ENCODE measurements at places on chromosomes 12 and 14.

- no peak for DNase-seq
Measured at GRCh38 chr14:63581491-63581890, 38.3 kb upstream of the PPP2R5E start.

DNA sequence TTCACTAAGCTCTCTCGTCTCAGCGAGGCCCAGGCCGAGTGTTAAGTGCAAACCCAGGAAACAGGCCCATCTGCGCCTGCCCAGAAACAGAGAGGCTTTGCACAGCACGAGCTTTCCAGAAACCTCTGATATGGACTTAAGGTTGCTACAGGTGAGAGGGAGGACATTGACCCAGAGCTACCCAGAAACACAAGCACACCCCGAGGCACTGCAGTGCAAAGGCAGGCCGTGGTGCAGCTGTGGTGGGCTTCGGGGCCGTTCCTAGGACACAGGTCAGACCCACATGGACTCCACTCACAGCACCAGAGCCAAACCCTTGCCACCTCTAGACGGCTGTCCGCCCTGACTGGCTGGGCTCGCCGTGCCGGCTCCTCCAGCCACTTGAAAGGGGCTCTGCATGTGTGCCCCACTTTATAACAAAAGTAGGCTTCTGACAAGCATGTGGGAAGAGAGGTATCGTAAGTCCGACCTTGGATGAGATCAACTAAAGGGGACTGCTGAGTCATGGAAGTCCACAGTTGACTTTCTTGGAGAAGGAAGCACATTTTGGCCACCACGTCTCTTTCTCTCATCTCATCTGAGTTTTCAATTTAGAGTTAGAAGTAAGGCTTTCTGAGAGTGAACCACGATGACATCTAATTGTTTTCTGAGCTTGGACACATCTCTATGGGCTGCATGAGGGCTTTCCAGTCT, 38.2 kb downstream of the CACNA2D4 start:
- no peak for DNase-seq

DNA sequence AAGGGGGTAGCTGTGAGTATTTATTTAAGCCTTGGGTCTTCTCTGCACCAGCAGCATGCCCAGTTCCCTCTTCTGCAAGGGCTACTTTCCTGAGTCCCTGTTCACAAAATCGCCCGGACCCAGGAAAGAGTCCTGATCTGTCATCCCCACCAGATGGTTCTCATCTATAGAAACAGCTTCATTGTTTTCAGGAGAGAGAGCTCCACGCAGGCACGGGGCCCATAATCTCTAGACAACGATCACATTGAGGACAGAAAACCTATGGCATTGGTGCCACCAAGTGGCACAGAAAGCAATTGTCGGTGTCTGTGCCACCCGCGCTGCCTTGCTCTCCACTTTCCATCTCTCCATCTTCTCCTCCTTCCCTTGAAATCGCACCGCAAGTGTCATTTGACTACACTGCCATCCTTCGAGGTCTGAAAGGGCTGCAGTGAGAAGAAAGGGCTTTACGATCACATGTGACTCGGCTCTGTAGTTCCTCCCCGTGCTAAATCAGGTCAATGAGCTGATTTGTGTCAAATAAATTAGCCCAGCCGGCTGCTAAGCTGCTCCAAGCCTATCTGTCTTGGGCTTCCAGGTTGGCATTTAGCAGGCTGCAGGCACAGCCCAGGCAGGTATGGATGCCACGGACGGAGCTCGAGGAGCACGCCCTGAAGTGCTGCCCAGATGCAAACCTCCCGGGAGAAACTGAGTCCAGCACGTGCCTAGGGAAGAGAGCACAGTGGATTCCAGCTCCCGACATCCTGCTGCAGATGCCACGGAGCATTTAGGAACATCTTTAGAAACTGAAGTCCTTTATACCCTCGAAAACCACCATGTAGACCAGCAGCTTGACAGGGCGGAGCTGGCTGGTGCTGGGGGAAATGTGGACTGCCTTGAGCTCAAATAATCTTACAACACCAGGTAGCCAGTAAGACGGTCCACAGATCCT, 28.8 kb downstream of the SPRING1 start:
- peak; percentile 45 for DNase-seq

DNA sequence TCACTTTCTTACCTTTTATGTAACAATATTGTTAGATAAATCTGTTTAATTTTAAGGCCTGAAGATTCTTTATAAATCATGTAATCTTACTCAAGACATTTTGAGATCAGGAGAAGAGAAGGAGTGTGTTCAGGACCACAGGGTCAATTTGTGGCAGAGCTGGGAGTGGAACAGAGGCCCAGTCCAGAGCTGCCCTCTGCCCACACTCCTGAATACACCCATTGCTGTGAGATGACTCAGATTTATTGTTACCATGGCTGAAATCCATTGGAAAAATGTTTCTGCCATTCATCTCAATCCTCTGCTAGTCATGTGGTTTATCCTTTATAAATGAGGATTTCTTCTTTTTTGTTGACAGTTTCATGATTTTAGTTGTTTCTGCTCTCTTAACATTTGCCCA, 100.5 kb upstream of the STXBP6 start:
- DNase-seq = no peak

DNA sequence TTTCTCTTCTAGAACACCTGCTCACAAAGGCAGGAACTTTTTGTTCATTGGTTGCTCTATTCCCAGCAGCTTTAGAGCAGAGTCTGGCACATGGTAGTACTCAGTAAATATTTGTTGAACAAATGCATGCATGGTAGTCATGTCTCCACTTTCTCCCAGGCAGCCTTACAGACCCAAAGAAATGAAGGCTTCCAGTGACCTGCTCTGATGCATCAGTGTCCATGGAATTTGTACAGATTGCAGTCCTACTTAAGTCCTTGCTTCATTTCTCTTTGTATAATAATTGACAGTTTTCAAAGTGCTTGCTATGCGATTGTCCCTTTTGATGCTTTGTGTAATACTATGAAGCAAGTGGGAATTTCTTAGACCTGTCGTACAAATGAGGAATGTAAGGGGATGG, 119.6 kb downstream of the DERA start:
- DNase-seq = no peak

- DNase-seq = no peak
Measured at GRCh38 chr14:26328791-26329190, 269.0 kb downstream of the NOVA1 start.

DNA sequence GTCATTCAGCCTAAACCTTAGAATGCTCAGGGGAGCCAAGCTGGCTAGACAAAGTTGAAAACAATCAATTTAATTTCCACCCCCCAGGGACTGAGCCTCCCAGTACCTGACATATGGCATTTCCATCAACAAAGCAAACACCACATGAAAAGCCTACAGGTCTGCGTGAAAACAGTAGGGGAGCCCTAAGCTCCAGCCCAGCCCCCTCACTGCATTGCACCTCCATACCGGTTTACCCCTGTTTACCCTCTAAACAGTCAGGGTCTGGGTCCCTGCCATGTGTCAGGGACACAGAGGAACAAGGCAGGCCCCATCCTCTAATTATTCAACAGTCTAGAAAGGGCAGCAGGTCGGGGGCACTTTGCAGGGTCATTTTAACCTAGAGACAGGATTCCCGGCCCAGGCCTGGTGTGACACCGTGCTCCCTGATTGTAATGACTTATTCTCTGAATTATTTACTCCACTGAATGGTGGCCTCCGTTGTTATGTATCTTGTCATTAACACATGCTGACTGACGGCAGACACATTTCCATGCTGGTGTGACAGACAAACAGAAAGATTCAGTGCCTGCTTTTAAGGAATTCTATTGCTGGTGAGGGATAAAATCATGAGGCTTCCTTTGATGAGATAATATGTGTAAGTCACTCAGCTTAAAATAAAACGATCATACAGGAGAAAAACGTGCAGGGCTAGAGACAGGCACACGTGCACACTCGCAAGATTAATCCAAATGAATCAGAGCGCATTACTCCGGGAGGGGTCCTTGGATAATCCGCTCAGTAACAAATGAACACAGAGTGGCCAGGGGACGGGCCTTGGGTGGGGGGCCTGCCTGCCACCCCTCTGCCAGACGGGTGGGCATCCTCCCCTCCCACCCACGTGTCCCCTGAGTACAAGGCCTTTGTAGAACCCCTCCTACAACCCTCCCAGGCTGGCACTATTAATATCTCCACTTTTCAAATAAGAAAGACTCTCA, 23.2 kb downstream of the CCDC88C start:
- DNase-seq = no peak

- no peak for DNase-seq
Measured at GRCh38 chr12:111406474-111407376, 1.0 kb downstream of the SH2B3 start.

GRCh38 chr12:94754653-94755052, 104.3 kb upstream of the TMCC3 start:
- DNase-seq = no peak

DNA sequence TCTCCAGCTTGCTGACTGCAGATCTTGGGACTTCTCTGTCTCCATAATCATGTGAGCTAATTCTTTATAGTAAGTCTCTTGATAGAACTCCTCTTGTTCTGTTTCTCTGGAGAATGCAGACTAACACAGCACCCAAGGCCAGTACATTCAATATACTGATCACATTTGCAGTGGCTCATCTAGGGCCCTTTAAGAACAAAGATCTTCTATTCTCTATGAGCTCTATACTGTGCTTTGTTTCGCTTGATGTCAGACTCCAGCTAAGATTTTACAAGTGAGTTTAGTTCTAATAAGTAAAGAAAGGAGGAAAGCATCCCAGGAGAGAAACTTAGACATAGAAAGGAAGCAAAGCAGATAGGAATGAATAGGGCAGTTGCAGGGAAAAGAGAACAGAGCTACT, 69.3 kb upstream of the TMPO start:
- DNase-seq = no peak

DNA sequence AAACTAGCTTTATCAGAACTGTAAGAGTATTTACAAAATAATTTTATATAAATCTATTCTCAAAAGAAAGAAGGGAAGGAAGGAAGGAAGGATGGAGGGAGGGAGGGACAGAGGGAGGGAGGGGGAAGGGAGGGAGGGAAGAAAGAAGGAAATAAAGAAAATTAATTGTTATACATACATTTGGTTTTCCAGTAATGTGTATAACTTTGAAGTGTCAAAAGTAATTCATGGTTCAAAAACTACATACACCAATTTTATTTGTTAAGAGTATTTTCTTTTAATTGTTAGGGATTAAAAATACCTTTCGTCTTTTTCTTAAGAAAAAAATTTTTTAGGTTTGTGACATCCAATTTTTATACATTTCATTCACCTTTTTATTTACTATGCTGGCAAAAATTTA, 17.5 kb upstream of the KCNC2 start:
- DNase-seq = no peak

GRCh38 chr12:132204063-132204792, 60.0 kb downstream of the NOC4L start:
- DNase-seq = no peak

- no peak for DNase-seq
Measured at GRCh38 chr12:30877105-30877875, 49.3 kb upstream of the TSPAN11 start.

DNA sequence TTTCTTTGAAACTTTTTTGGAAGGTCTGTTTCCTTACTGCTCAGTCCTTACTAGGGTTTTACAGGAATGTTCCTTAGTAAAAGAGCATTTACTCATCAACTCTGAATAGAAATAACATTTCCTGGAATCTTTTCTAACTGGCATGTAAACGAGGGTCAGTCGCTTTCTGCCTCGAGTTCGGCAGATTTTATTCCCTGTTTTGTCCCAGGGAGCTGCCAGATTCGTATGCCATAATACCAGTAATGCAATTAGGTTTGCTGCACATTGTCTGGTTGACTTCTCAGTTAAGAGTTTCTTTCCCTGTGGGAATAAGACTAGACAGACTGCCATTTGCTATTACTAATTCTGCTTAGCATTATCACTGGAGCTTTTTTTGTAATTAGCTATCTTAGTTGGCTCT, 91.9 kb downstream of the VRK1 start:
- no peak for DNase-seq

GRCh38 chr12:105409279-105409678, 78.8 kb downstream of the C12orf75 start:
- no peak for DNase-seq

DNA sequence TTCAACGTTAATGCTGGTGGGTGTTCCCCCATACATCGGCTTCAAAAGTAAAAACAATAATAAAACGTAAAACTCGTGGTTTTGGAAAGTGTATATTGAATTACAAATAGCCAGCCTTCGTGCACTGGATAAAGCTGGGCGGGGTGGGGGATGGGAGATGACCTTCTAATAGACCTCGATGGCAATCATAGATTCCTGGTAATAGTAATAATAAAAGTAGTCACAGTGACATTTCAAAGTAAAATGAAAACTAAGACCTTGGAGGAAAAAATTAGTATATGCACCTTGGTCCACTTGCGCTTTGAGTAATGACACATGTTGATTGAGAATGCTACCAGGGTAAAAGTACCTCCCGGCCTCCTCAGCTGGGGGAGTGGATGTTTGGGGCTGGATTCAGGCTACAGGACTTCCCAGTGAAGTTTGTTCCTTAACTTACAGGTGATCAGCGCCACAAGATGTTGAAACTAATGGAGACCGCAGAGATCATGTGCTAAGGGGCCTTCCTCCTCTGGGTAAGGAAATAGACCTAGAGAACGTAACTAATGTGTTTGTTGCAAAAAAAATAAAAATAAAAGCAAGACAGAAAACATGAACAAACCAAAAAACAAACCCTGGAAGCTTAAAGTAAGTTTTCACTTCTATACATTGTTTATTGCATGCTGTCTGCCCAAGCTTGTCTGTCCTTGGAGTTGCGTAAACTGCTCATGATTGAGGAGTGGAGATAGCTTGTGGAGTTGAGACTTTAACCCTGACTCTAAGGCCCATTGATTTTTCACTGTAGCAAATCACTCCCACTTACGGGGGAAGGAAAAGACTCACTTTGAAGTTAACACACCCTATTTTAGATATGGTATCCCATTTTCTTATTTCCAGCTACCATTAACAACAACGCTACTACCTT, 907 bp upstream of the LRIG3 start:
- no peak for DNase-seq

DNA sequence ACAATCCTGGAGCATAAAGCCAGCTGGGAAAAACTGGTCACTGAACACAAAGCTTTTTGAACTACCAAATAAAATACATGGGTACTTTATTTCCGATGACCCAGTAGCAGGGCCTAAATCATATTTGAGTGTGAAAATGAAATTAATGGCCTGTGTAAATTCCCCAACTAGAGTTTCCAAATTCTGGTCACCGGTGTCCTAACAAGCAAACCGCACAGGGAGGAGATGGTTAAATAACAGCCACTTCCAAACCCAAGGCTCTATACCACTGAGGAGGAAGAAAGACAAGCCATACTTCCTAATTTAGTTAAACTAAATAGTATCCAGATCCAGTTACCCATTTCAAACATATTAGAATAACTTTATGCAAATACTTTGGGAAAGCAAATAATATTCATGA, 40.1 kb upstream of the DUSP6 start:
- no peak for DNase-seq

DNA sequence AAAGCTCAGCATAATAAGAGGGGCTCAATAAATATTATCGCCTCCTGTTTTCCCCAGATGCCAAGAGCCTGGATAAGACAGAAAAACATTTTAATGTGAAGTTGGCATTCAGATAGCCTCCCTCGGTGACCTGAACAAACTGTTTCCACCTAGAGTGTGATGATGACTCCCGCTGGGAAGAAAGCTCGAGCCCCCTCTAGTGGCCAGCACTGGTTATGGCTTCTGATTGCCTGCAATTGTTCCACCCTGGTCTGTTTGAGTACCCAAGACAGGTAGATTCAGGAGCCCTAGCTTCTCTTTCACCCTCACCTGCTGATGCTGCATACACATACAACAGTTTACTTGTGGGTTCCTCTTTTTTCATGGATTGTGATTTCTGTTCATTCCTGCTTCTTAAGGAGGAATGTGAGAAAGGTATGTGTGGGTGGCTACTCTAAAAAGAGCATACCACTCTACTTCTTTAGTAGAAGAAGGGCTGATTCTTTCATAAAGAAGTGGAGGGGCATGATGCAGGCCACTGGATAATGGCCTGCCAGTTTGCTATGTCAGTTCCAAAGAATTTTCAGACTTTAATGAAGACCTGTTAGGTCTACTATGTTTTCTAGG, 6.4 kb downstream of the ERG28 start:
- DNase-seq = peak; percentile 33
